ENCODE measurements at places on chromosomes 7 and 10. TPM values are rescaled to one million over a fixed set of nuclear protein-coding genes. Genes with fewer than 3 reads are reported as not detected.

Gene ACSL5
- 59.9 TPM for total RNA-seq

Gene SPOCK2
- total RNA-seq, result 1.9 TPM

Gene GRID1
- total RNA-seq, result under 0.01 TPM

Gene NPSR1
- total RNA-seq, result not detected

Gene KCNIP2
- 0.13 TPM for total RNA-seq

Gene DLG5
- total RNA-seq, result 5.4 TPM

Gene CYP3A4
- not detected for total RNA-seq

Gene NODAL
- not detected for total RNA-seq

Gene ELN
- 6.2 TPM for total RNA-seq

Gene EBLN1
- not detected for total RNA-seq

Gene GNGT1
- not detected for total RNA-seq

Gene PLEKHS1
- not detected for total RNA-seq

Gene TMEM248
- total RNA-seq, result 54.0 TPM

Gene TAS2R3
- 0.89 TPM for total RNA-seq

Gene ATOH7
- total RNA-seq, result not detected

Gene MKX
- not detected for total RNA-seq

Gene LRRC61
- 3.7 TPM for total RNA-seq

Gene CASP2
- 12.3 TPM for total RNA-seq

Gene VGF
- not detected for total RNA-seq

Gene LBX1
- total RNA-seq, result not detected

Gene SPDYE2
- total RNA-seq, result not detected

Gene KIF11
- 18.5 TPM for total RNA-seq

Gene PPP1R3A
- not detected for total RNA-seq

Gene UCN3
- total RNA-seq, result not detected

Gene MINDY4
- total RNA-seq, result 1.3 TPM

Gene FAM237B
- not detected for total RNA-seq

Gene GTPBP4
- total RNA-seq, result 20.2 TPM

Gene C10orf120
- total RNA-seq, result not detected

Gene AMPH
- not detected for total RNA-seq

Gene ORAI2
- total RNA-seq, result 57.9 TPM

Gene FLNC
- 130 TPM for total RNA-seq

Gene MYPN
- total RNA-seq, result not detected

Gene UCMA
- total RNA-seq, result not detected

Gene SSC4D
- 0.63 TPM for total RNA-seq

Gene PAPOLB
- 0.25 TPM for total RNA-seq

Gene NXPH1
- not detected for total RNA-seq

Gene UTF1
- total RNA-seq, result not detected

Gene HPSE2
- total RNA-seq, result not detected

Gene CPVL
- 0.25 TPM for total RNA-seq
